Cardiac fibroblast (primary cell): ENCODE measurements at places on chromosomes 1 and 21.

DNA sequence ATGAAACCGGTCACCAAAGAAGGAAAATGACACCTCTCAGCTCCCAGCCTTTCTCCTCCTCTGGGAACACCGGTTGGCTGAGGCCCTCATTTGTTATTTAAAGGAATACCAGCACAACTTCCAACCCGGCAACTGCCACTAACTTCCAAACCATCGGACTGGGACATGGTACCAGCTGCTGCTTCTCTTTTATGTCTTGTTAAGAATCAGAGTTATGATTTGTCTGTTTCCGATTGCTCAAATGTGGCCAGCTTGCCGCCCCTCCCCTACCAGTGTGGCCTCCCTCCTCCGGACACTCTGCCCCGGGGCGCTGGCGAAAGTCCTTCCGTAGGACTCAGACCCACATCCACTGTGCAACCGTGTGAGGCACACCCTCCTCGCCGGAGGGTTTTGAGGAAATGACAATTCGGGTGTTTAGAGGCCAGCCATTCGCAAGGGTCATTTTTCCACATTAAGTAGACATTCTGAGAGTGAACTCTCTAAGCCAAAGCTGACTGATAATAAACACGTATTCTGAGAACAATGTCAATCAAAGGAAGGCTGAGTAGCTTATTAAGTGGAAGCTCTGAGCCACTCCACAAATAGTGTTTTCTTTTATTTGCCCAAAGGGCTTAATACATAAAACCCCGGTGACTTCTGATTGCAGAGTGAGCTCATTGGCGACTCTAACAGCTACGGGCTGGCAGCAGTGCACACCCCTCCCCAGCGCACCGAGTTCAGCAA is 5.5 kb downstream of the RIPK4 start:
- peak; percentile 28 for DNase-seq

DNA sequence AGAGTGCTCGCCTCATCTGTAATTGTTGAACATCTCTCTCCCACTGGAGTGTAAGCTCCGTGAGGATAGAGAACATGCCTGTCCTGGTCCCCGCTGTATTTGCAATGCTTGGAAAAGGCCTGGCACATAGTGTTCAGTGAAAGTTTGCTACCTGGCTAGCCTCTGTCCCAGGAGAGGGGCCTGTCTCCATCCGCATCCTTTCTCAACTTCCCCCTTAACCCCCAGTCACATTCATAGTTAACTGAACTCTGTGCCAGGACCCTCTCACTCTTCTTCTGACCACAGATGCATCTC is 15.2 kb downstream of the SPOCD1 start:
- DNase-seq, result no peak

DNA sequence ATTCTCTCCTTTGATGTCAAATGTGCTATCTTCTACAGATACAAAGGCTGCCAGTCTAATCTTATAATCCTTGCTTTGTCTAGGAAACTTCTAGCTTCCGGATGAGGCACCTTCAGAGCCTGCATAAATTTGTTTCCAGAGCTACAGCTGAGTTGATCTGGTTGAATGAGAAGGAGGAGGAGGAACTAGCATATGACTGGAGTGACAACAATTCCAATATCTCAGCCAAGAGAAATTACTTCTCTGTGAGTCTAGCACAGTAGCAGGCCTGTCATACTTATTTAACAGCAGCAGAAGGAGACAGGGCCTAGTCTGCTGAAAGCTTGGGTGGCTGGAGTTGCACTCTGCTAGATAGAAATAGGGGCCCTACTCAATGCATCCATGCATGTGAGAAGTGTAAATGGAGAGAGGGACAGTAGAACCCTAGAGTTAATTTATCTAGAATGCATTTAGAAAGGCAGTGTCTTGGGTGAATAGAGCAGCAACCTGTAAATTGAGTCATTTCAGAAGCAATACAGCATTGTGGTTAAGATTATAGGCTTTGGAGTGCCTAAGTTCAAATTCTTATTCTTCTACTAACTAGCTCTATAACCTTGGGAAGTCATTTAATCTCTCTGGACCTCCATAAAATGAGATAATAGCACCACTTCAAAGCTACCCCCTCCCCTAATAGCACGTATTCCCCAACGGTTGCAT is 89.0 kb downstream of the MACF1 start:
- DNase-seq, result peak; percentile 38

- DNase-seq, result no peak
Measured at GRCh38 chr1:36097693-36098585, 9.2 kb downstream of the ADPRS start.

GRCh38 chr1:115306146-115306545 is 31.9 kb downstream of the NGF start:
- no peak for DNase-seq

DNA sequence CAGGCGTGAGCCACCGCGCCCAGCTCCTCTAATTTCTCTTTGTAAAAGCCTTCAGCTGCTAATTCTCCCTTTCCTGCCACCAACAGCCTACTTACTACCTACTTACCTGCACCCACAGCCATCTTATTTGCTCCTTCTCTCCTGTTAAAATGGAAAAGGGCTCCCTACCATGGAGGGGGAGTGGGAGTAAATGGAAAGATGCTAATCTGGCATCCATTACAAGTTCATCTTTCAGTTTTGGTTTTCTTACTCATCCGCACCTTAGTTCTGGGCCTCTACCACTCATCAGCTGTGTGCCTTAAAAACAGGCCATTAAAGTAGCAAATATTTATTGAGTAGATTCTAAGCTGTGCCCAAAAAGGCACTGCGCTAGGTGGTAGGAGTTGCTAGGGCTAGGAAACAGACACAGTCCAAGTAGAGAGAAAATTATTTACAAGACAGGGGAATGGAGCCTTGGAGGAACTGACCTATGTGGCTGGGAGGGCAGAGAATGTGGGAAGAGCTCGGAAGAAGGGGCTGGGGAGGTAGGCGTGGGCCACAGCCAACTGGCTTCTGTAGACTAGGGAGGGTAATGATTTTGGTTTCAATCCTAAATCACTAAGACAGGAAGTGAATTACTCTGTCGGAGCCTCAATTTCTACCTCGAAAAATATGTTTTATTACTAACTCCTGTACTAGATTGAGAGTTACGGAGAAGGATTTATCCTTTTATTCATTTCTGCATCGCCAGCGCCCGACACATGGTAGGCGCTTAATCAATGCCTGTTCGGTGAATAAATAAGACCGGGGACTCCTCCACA is 685 bp upstream of the DDI2 start:
- DNase-seq, result peak; percentile 64

DNA sequence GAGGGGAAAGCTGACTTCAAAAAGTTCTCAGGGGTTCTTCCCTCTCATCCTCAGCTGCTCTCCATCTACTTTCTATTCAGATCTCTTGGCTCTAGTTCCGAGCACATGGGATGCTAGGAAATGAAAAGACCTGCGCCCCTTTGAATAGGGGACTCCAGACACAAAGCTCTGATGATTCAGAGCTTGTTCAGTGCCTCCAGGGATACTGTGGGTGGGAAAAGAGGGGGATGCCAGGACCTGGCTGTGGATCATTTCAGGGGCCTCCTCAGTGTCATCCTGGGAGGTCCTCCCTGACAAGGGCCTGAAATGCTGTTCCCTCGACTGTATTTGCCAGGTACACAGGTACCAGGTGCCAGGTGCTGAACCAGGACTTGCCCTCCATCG is 943 bp upstream of the KIAA0040 start:
- DNase-seq, result no peak

- no peak for DNase-seq
Measured at GRCh38 chr1:182764029-182764727, 25.4 kb upstream of the NPL start.

DNA sequence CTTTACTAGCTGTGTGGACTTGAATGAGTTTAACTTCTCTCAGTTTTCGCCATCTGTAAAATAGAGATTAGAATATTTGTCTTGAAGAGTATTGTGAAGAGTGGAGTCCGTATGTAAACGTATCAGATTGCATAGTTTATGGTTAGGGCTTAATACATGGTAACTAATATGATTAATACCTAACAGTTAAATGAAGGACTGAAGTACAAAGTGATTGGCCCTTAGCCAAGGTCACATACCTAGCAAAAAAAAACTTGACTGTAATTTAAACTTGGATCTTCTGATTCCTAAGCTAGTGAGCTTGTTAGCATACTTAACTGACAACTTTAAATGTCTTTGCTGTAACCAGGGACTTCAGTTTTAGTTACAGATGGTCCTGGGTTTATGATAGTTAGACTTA is 1.9 kb downstream of the GIPC2 start:
- no peak for DNase-seq

GRCh38 chr1:189764391-189765320 is 713.0 kb downstream of the BRINP3 start:
- DNase-seq, result no peak
